ENCODE measurements at places on chromosomes 7 and 10.

- no peak for DNase-seq
Measured at GRCh38 chr7:107079212-107079940, 34.9 kb downstream of the PRKAR2B start.

DNA sequence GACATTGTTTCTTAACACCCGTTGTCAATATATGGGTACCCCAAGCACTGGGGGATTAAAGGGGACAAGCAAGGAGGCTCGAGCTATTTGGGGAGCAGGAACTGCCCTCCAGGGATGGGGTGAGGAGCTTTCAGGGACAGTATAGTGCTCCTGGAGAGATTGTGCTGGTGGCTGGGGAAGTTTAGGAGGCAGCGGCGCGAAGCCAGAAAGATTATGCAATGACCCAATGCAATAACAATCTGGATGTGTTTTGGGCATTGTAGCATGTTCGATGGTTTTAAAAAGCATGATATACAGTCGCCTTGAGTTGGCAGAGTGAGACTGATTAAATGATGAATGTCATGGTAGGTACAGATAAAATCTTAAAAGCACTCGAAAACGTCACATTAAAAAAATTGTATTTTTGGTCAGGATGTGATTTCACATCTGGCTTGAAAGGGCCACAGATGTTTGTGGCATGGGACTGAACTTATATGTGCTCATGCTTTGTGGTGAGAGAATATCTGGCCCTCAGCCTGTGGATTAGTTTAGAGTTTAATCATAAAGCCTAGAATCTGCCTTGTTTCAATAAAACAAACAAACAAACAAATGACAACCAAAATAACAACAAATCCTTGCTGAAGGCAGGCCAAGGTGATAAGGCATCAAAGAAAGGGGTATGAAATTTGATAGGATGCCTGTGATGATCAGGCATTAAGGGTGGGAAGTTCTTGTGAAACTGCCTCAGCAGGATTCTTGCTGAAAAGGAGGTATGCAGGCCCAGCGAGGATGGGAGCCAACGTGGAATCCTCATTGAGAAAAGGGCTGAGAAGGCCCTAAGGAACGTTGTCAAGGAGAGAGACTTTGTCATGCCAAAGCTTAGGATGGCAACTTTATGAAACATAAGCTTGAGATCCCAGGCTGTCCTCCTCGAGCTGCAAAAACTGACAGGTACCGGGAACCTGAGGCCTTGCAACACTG is 417.1 kb upstream of the KLF6 start:
- DNase-seq, result no peak

DNA sequence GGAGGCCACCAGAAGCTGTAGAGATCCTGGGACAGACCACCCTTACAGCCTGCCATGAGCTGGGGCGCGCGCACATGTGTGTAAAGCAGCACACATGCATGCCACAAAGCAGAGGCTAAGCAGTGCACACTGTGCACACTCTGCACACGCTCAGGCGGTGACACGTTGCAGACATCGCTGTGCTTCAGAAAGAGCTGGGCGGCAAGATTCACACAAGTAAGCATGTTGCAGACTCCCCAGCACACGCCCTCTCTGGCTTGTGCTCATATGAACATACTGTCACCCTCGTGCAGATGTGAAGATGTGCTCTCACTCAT is 478.9 kb downstream of the DNAJB6 start:
- no peak for DNase-seq

DNA sequence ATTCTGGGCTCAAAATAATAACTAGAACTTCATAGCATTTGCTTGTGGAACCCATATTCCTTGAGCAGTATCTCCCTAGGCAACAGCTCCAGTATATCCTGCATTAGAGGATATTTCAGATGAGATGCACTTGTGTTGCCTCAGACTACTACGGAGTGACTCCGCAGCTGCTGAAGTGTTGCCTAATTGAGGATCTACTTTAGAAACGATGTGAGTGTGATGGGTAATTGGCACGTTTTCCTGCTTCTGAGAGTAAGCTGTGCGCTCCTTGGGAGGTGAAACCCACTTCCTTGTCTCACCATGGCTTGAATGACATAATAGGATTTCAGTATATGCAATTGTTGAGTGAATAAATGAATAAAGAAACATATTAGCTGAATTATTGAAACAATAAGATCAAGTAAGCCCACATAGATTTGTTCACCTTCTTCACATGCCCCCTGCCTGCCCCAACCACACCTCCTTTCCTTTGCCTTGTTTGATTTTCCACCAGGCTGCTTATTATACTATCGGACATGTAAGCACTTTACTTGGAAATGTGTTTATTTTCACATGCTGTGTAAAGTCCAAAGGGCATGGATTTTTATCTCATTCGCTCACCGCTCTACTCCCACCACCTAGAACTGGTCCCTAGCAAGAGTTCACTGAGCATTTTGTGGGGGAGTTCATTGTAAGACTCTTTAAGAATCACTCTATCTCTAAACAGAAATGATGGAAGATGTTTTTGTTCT is 303.8 kb downstream of the KCNMA1 start:
- DNase-seq, result no peak

DNA sequence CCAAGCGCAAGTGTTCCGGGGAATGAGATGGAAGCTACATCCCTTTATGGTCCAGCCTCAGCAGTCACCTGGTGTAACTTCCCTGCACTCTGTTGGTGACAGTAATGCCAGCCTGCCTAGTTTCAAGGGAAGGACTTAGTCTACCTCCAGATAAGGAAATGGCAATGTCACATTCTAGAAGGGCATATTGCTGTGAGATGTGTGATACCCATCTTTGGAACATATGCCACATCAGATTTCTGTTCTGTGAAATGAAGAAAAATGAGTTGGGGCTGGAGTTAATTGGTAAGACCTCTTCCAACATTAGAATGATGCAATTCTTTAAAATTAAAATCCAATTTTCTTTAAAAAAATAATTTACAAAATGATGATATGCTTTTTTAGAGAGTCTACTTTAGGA is 212.0 kb downstream of the LRMDA start:
- no peak for DNase-seq

GRCh38 chr10:130561681-130562080 is 425.5 kb downstream of the GLRX3 start:
- DNase-seq, result no peak

- no peak for DNase-seq
Measured at GRCh38 chr10:35043796-35044344, 46.3 kb downstream of the CUL2 start.
